T47D (cell line): ENCODE measurements at places on chromosomes 16 and 17.

DNA sequence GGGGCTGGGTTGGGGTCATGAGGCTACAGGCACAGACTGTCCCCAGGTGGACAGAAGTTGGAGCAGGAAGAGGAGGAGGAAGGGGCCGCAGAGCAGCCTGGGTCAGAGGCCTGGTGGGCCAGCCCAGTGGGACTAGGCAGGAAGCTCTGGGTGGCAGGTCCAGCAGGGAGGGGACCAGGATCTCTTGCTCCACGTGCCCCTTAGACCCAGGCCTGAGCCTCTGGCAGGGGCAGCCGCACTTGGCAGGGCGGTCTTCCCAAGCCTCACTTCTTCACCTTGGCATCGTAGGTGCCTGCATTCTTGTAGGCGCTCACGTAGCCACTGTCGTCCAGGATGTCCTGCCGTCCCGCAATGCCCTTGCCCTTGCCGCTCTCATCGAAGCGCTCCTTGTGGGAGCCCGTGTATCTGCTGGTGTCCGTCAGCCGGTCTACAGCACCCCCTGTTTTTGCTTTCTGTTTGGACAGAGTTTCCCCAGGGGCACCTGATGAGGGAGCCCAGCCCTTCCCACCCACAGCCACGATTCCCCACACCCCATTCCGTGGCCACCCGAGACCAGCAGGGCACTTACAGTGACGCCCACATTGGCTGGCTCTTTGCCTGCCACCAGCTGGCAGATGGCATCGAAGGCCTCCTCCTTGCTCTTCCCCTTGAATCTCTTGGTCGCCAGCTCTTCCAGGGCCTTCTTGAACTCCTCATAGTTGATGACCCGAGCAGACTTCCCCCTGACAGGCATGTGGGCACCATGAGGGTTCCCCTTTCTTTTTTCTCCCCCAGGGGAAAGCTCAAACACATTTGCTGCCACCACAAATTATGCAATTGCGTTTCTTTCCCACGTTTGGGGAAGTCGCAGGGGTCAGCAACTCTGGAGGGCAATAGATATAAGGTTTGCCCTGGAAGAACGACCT is 3.1 kb downstream of the TPPP3 start:
- DNase-seq: no peak

DNA sequence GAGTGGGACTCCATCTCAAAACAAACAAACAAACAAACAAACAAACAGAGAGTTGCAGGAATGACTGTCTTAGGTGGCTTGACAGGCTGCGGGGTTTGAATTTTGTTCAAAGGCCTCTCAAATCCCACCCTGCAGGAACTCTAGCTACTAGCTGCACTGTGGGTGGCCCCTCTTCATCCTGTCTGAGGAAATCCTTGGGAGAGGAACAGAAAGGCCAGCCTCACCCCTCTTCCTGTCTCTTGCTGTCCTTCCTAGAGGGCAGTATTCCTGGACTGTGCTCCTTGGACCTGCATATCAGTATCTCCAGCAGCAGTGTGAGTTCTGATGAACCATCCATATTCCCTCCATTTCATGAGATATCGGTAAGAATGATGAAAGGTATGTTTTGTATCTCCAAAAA is 2.0 kb upstream of the CCDC92B start:
- DNase-seq: no peak

DNA sequence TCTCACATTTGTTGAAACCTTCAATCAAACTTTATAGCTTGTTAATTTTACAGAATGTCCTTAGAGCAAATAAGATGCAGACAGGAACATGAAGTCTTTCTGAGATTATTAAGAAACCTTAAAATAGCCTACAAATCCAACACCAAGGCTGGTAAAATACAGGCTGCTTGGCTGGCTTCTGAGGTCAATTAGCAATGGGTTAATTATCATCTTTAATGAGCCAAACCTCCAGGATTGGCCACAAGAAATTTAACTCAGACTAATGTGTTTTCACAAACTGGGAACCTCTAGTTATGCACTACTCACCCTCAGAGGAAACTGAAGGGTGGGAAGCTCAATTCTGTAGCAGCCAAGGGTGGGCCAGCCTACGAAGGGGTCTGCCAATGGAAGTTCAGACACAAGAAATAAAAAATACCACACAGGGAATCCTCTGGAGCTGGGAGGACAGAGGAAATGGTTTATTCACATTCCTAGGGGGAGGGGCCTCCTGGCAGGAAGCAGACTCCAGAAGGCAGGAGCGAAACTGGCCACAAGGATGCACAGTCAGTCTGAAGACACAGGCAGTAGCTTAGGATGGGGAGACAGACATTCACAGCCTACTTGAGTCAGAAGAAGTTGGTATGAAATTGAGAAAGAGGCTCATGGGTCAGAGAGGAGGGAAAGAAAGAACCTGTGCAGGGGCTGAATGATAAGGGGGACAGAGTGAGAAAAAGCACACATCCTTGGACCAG is 36.1 kb downstream of the HIC1 start:
- peak; percentile 46 for DNase-seq

- no peak for DNase-seq
These were observed 6.6 kb downstream of the RNF112 start for GRCh38 chr17:19417611-19418010.

GRCh38 chr17:30332057-30332542 is 1.8 kb downstream of the TMIGD1 start:
- no peak for DNase-seq

- DNase-seq: peak; percentile 35
These were observed 43.3 kb downstream of the HAPSTR1 start for GRCh38 chr16:9134739-9135138.

- no peak for DNase-seq
These were observed 12.2 kb upstream of the CBFA2T3 start for GRCh38 chr16:88988980-88989811.

DNA sequence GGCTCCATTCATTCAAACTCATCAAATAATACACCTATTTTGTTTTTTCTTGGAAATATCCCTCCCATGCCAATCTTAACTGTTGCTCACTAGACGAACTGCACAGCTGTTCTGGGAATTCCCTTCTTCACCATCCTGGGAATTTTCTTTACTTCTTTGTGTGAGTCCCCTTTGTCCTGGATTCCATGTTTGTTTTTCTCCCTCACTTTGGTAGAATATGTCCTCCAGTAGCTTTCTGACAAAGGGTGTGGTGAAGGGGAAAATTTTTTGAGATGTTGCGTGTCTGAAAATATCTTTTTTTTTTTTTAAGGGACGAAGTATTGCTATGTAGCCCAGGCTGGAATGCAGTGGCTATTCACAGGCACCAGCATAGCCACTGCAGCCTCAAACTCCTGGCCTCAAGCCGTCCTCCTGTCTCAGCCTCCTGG is 17.2 kb upstream of the UTP6 start:
- no peak for DNase-seq

- no peak for DNase-seq
These were observed 18.9 kb downstream of the PSME3IP1 start for GRCh38 chr16:57166951-57167350.
